ENCODE measurements at places on chromosomes 4 and X.

GRCh38 chrX:74085642-74086236 lies 218.2 kb upstream of the ZCCHC13 start:
- no peak for DNase-seq

DNA sequence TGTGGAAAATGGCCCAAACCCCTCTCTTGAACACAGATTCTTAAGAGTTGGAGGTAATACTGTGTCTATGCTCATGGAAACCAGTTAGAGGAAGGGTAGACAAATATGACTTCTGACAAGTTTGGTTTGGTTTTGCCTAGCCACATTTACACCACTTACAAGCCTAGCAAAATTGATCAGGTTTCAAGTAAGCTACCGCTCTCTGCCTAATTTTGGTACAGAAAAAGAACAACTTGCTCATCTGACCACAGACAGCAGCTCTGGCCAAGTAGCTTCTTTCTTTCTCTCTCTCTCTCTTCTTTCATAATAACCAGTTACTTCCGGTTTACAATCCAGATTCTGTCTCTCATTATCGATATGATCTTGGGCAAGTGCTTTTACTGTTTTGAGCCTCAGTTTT lies 260.0 kb downstream of the GLUD2 start:
- no peak for DNase-seq

DNA sequence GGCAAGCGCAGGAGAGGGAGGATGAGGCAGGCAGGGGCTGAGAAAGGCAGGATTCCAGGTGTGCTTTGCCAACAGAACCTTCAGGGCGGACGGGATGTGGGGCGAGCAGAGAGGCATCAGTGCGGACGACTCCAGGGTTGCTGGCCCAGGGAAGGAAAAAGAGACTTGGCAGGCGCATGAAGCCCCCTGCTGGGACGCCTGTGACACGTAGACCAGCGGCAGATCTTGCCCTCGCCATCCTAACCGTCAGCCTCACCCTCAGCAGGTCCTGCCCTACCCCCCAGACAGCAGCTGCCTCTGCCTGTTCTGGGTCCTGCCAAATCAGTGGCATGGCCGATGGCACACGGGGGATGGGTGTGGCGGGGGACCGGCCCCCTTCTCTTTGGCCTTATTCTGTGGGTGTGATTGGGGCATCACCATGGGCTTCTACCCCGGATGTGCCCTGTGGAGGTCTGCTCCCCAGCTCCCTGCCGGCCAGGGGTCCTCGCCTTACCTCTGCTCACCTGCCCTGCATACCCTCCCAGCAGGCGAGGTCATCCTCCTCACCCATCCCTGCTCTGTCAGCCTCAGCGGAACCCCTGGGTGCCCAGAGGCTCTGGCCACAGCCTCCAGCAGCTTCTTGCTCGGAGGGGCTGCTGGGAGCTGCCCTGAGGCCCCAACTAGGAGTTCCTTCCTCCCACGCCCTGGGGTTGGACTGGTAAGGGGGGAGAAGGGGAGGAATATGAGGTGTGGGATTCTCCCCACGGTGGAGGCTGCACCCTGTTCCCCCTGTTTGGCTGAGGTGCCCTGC lies 2.9 kb upstream of the SH3BP2 start:
- DNase-seq = no peak

DNA sequence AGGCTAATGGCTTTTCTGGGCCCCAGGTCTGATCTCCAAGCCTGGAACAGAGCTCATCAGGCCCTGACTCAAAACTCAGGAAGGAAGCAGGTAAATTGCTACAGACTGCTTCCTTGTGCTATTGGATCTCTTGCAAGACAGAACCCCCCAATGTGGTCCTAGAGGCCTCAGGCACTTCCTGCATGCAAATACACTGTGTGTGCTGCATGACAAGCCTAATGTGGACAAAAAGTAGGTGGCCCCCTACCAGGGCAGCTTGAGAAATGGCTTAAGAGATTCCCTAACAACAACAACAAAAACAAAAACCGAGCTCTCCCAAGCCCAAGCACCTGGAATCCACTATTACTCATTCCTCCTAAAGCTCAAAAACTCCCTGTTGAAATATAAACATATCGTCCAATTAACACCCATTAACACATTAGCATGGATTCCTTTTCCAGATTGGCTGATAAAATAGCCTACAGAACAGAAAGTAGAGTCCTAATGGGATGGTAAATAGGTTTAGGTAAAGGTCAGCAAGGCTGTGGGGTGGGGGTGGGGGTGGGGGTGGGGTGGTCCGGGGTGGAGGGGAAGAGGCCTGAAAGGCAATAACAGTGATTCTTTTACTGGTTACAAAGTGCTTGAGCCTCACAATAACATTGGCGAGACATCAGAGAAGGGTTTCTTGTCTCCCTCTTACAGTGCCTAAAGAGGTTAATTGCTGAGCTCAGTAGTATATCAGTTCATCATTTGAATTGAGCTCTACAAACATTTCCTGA lies 24.1 kb upstream of the FGF16 start:
- DNase-seq = no peak

- DNase-seq = no peak
Observed at GRCh38 chr4:153217440-153217839, 13.2 kb downstream of the TRIM2 start.

- DNase-seq = no peak
Observed at GRCh38 chr4:105543346-105543745, 9.1 kb upstream of the ARHGEF38 start.

- DNase-seq = no peak
Observed at GRCh38 chr4:186030399-186030775, 38.6 kb upstream of the TLR3 start.

DNA sequence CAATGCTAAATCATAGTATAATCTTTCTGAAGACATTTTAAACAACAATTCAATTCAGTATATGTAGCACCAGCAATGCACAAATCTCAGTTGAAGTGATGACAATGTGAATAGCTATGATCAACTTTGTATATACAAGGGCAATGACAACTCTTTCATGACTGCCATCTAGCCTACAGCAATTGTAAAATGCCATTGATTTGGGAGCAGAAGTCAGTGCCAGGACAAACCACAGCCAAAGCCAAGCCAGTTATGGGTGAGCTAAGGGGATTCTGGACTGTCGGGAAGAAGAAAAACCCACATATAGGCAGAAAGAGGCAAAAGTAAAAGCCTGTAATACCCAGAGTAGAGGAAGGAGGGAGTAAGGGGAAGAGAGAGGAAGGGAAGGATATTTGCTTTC lies 238.6 kb downstream of the MID1IP1 start:
- DNase-seq = no peak

GRCh38 chr4:174282836-174283506 lies 496 bp downstream of the FBXO8 start:
- peak; percentile 90 for DNase-seq

DNA sequence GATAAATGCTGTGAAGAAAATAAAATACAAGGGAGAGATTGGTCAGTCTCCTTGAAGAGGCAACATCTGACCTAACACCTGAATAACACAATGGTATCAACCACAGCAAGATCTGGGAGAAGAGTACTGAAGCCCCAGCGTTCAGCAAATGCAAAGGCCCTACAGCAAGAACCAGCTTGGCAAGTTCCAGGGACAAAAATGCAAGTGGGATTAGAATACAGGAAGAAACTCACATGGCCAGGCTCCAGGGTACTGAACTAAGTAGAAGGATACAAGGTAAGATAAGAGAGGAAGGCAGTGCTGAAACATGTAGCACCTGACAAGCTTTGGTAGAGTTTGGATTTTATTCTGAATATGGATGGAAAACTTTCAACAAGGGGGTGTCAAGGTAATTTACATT lies 3.6 kb downstream of the SMIM14 start:
- DNase-seq = no peak

DNA sequence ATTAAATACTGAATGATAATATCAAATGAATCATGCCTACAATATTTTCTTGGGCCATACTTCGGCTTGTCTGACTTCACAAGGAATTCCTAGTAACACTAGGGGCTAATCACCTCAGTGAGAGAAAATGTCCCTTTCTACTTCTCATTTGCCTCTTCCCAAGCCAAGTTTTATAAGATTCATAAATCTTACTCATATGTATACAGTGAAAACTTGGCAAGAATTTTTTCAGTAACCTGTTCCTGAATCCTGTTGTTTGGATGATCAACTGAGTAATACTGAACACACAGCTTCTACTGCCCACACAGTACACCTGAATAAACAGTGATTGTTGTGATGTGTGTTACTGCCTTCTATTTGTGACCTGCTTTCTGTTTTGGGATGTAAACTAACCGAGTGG lies 16.5 kb downstream of the TMPRSS11E start:
- no peak for DNase-seq

GRCh38 chrX:41133551-41133950 lies 48.3 kb downstream of the USP9X start:
- DNase-seq = peak; percentile 63

DNA sequence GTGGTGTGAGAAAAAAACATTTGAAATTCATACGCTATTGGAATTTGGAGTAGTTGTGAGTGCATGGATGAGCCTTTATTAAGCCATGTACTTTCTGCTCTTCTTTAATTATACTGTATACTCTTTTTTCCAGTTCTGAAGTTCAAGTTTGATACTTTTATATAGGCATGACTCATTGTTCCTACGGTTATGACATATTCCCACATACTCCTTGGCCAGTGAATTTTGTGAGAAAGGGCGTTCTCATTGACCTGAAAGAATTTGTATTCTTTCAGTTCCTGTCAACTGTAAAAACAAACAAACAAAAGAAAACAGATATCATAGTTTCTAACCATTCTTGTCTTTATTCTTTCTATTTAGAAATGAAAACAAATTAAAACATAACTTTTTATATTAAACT lies 407.3 kb downstream of the MAPK10 start:
- DNase-seq = peak; percentile 9

DNA sequence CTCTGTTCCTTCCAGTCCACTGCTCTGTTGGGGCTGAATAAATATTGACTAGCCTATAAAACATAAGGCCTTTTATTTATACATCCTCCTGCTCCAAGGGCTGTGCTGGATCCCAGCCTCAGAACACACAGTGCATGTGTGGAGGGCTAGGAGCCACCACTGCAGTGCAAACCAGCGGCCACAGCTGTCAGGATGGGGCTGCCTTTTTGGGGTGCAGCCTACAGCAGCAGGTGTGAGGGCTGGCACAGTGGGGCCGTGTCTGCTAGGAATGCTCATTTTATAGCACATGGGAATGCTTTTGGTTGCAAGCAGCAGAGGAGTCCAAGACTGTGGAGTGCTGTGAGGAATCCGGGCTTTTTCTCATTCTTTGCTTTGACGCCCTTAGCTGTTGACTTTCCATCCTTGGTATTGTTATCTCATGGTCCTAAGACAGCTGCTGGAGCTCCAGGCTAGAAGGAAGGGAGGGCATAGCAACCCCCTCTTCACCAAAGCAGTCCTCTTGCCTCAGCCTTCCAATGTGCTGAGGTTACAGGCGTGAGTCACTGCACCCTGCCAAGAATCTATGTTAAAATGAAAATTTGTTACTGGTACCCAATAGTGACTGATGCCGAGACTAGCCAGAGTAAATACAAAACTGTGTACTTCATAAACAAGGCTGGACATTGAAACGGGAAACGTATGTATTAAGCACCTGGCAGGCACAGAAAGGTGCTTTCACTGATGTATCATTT lies 334.3 kb upstream of the GATB start:
- DNase-seq = no peak

- no peak for DNase-seq
Observed at GRCh38 chr4:129428454-129428853, 332.5 kb downstream of the C4orf33 start.

DNA sequence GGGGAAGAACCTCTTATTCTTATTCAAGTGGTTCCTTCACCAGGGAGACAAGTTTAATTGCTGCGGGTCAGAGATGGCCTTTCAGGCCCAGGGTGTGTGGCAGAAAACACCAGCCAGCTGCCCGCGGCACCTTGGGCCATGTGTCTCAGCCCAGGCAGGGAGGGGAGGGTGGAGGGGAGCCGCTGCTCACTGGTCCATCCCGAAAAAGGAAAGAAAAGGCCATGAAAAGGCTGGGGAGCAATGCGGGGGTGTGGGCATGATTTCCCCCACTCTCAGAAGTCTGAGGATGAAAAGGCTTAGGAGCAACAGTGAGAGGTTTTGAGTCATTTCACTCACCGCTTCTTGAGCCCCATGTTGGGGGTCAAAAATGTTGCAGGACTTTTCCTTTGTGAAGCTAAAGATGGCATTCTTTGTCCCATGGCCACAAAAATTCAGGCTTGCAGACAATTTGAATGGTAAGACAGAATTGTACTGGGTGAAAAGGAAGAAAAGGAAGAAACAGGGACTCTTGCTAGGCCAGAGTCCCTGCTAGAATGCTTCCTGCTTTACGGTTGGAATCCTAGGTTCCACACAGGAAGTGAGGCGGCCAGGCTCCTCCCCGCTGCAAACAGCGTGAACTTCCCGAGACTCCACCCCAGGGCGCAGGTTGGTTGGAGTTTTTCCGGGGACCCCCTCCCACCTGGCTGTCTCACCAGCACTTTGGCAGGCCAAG lies 17.4 kb upstream of the FAM47E start:
- no peak for DNase-seq

GRCh38 chr4:7472442-7473013 lies 37.8 kb upstream of the PSAPL1 start:
- no peak for DNase-seq

GRCh38 chr4:181376058-181376457 lies 867.1 kb upstream of the TENM3 start:
- DNase-seq = no peak
